Natural killer cell (primary cell): ENCODE measurements at places on chromosomes 3 and 15.

DNA sequence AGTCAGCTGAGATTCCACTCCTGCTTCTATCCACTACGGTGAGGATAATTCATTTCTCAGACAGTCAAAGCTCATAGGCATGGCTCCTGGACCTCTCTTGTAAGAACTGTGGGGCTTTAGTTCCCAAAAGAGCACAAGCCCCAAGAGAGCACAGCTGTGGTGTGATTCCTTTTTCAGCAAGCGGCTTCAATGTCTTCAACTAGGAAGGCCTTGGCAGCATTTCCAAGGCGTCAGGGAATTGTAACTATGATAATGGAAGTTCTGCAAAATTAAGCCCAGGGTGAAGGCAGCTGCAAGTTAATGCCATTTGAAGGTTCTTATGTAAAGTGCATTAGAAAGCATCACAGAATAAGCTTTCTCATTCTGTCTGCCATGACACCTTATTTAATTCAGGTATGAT lies 657.1 kb downstream of the GRM7 start:
- no peak for DNase-seq

DNA sequence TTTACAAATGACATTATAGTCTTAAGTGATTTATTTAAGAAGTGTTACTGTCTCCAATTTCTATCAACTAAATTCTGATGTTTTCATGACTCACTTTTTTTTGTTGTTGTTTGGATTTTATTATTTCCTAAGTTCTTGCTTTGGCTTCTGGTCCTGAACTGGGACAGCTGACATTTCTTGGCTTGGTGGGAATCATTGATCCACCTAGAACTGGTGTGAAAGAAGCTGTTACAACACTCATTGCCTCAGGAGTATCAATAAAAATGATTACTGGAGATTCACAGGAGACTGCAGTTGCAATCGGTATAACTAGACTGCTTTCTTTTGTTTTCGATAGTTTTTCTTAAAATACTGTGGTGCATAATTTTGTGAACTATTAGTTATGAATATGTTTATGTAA lies 47.5 kb downstream of the ASTE1 start:
- DNase-seq: no peak

DNA sequence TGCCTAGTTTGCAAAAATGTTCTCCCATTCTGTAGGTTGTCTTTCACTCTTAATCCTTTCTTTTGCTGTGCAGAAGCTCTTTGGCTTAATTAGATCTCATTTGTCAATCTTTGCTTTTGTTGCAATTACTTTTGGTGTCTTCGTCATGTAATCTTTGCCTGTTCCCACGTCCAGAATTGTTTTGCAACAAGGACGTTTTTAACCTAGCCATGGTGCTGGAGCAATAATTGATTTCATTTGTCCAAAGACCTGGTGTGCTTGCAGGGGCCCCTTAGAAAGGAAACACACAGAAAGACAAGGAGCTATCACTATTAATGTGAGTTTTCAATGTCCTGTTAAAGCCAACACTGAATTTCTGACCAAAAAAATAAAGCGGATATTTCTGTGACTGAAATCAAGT lies 89.1 kb upstream of the GALNT15 start:
- no peak for DNase-seq

DNA sequence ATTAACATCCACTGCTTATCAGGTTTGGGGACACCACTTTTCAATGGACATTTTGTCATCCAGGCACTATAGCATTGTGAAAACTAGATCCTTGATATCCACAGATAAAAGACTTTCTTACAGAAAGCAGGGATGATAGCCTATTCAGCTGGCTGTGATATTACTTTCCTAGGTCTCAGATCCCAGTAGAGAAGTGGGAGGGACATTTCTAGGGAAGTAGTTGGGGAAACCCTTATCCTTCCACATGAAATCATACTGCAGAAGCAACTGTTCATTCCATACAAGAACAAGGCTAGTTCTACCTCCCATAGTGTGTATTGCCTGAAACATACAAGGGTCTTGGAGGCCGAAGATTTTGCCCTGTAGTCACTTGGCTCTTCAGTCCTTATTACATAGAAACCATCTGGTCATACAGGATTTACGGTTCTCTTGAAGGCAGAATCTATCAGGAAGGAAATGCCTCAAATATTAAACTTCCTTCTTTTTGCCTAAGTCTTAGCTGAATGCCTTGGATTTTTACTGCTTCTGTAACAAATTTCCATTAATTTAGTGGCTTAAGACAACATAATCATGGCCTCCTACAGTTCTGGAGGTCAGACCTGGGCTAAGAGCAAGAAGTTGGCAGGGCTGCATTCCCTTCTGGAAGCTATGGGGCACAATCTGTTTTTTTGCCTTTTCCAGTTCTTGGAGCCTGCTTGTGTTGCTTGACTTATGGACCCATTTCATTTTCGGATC lies 119.4 kb downstream of the ECT2 start:
- no peak for DNase-seq

GRCh38 chr3:196753201-196753600 lies 13.5 kb downstream of the PAK2 start:
- no peak for DNase-seq

DNA sequence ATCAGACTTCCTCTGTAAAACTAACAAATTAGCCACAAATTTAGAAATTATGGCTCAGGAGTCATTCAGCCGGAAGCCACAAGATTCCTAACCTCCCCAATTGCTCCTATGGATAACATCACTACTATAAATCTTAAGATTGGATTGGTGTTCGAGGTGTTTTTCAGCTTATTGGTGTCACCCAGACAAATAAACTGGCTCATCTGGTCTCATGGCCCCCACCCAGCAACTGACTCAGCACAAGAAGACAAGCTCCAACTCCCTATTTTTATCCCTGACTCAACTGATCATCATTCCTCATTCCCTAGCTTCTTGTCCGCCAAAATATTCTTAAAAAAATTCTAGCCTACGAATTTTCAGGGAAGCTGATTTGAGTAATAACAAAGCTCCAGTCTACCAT lies 135.1 kb upstream of the STRIT1 start:
- DNase-seq: no peak
